NCI-H2081 (cell line): ENCODE measurements at places on chromosomes 6 and 20.

- DNase-seq, result no peak
These were observed 53.3 kb downstream of the ISM1 start for GRCh38 chr20:13274275-13274861.

DNA sequence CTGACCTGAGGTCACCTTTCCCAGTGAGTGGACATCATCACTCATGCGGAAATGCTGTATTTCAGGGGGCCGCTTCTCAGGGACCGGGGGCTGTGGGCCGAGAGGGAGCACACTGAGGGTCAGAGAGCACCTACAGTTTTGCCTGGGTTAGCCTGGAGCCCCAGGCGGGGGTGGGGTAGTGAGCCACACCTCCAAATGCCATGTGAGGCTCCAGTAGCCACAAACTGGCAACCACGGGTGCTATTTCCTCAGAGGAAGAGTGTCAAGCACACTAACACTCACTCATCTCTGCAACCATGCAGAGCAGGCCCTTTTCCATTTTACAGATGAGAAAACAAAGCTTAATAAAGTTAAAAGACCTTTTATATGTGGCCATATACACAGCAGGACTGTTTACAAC is 4.7 kb downstream of the EHMT2 start:
- DNase-seq, result no peak

DNA sequence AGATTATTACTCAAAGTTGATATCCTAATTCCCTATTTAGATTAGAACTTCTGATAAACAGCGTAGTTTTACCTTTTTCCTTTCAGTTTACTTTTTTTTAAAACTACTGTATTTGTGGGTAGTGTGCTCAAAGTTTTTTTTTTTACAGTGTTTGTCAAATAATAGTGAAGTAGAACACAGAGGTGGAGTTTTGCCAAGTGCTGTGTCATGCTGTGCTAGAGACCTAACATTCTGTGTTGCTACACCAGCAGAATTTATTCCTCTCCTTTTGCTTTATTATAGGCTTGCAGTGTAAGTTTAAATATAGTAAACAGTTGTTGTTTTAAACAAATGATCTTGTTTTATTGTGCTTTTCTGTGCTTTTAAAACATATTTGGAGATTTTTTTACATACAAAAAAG is 125.4 kb downstream of the HIVEP1 start:
- peak; percentile 8 for DNase-seq

GRCh38 chr20:63694584-63695423 is 1.6 kb upstream of the TNFRSF6B start:
- no peak for DNase-seq

- DNase-seq, result no peak
These were observed 63.2 kb downstream of the TNFRSF21 start for GRCh38 chr6:47246551-47246950.

- no peak for DNase-seq
These were observed 99.7 kb upstream of the EXOC2 start for GRCh38 chr6:792662-793061.

GRCh38 chr20:4546786-4547185 is 174.9 kb upstream of the PRND start:
- DNase-seq, result no peak
